ENCODE measurements at places on chromosomes 4 and X. TPM values are rescaled to one million over a fixed set of nuclear protein-coding genes. Genes with fewer than 3 reads are reported as not detected.
A peak's percentile ranks its signal among the peaks of the same experiment; 100 is the strongest.

GRCh38 chr4:25792200-25792791 is 70.5 kb downstream of the SEL1L3 start:
- DNase-seq = no peak

DNA sequence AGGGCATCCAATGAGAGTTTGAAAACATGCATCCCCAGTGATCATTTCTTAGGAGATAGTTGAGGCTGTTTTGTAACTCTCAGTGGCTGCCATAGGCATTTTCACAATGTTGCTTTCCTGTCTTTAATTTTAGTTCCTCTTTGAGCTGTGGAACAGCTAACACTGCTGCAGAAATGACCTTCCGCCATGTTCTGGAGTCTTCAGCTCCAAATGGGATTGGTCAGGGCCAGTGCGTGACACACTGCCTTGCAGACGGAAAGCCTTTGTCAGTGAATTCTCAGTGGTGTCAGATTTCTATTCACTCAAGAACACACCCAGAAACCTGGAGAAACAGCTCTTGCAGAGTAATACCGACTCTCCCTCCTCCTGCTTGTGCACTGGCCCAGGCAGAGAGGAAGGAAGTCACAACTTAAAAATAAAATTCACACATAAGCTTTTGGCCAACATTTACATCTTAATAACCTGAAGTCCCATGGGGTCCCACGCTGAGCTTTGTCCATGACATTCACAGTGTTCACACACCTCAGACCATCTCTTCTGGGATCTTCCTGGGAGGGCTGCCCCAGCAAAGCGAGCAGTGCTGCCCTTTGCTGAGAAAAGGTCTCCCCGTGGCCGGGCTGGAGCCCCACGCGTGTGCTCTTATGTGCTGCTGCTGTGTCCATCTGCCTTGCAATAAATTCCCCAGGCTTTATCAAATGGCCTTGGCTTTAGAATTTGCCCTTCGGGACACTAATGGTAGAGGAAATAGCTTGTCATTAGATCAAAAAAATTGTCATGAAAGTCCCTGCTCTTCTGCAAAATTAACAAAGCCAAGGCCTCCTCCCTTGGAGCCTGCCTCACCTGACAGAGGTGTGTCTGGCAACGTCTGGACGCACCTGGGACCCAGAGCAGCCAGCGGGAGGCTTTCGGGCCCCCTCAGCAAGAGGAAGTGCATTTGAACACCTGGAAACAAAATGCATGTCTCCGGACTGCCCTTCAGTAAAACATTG is 126.8 kb downstream of the IRF2 start:
- DNase-seq = peak; percentile 87

GRCh38 chr4:151038452-151039157 is 23.5 kb upstream of the LRBA start:
- DNase-seq = no peak

DNA sequence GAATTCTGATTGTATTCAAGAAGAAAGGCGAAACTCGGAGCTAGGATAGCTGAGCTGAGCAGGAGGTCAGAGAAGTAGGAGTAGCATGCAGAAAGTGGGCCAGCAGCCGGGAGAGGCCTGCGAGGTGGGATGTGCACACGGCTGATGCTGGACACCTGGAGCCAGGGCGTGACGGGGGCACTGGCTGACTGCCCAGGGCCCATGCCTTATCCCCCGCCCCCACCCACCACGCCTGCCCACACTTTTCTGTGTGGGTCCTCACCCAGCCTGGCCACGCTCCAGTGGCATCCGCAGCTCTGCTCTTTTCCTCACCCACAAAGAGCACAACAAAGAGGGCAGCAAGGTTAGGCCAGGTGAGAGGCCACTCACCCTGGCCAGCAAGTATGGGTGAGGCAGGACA is 30.0 kb upstream of the IRF2 start:
- DNase-seq = peak; percentile 79

GRCh38 chr4:105644257-105644656 is 64.2 kb downstream of the INTS12 start:
- no peak for DNase-seq

- no peak for DNase-seq
Measured at GRCh38 chr4:101028886-101029285, 318.4 kb downstream of the PPP3CA start.

GRCh38 chr4:8089862-8090261 is 68.8 kb downstream of the ABLIM2 start:
- DNase-seq = no peak

GRCh38 chr4:188196134-188196735 is 57.0 kb downstream of the TRIML1 start:
- no peak for DNase-seq

- no peak for DNase-seq
Measured at GRCh38 chr4:69576251-69576877, 63.1 kb downstream of the UGT2A2 start.

GRCh38 chr4:42643685-42644084 is 13.2 kb downstream of the ATP8A1 start:
- no peak for DNase-seq

GRCh38 chr4:187017147-187017546 is 293.5 kb upstream of the FAT1 start:
- no peak for DNase-seq

The PRSS12 gene
- not detected for total RNA-seq

The SCD5 gene
- total RNA-seq = 4.5 TPM

The GPR50 gene
- total RNA-seq = not detected

The HELT gene
- not detected for total RNA-seq

The PLCXD1 gene
- total RNA-seq = 24.3 TPM

The BMX gene
- total RNA-seq = 4.3 TPM

The PITX2 gene
- total RNA-seq = not detected

The KDM5C gene
- total RNA-seq = 96.6 TPM

The GTPBP6 gene
- 49.5 TPM for total RNA-seq

Measured in spleen (tissue), 13 donors.